ENCODE measurements at places on chromosomes 3 and 15.

GRCh38 chr3:152195206-152195605, 73.5 kb upstream of the MBNL1 start:
- DNase-seq, result no peak

GRCh38 chr3:56154297-56154696, 314.0 kb downstream of the ERC2 start:
- DNase-seq, result no peak

- DNase-seq, result no peak
Observed at GRCh38 chr15:48888191-48888590, 10.3 kb downstream of the EID1 start.

DNA sequence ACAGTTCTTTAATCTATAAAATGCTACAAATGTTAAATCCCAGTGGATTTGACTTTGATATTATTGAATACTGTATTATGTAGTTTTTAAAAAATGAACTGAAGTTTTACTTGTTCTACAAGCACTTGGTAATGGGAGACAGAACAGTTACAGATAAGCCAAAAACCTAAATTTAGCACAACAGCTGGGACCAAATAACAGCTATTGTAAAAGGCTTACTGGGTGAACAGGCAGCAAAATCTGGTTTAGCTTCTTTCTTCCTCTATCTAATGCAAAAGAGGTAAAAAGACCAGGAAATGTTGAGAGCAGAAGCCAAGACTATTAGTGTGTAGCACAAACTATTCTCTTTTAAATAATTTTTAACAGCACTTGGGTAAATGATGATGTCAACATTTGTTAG, 1.6 kb upstream of the ATOSA start:
- no peak for DNase-seq

- DNase-seq, result no peak
Observed at GRCh38 chr3:43238801-43239200, 47.5 kb upstream of the SNRK start.

DNA sequence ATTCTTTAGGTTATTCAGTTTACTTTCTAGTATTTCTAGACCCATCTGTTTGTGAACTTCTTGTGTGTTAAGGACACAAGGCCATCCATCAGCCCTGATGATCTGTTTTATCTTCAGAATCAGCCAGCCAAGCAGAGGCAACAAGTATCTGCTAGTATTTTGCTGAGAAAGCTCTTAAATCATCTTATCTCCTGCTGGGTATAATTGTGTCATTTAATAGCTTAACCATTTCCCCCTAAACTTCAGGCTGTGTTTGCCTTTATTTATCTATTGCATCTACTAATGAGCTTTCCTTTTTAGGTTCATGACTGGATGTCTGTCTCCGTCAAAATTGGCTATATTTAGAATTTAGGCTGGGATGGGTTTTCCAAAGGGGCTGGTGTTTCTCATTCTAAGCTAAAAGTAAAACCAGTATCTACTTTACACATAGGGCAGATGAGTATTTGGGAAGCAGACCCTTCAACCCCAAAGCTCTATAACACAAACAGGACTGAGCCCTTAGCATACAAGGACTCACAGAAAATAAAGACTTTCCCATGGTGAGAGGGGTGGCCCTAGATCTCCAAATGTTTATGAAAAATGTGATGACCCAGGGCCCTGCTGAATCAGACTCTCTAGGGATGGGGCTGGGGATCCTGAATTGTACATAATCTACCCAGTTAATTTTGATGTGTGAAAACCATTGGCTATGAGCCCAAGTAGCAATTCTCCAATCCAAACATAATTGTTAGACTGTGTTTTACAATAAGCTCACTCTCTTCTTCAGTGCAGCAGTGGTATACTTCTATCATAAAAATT, 65.3 kb upstream of the PSMD6 start:
- peak; percentile 18 for DNase-seq

DNA sequence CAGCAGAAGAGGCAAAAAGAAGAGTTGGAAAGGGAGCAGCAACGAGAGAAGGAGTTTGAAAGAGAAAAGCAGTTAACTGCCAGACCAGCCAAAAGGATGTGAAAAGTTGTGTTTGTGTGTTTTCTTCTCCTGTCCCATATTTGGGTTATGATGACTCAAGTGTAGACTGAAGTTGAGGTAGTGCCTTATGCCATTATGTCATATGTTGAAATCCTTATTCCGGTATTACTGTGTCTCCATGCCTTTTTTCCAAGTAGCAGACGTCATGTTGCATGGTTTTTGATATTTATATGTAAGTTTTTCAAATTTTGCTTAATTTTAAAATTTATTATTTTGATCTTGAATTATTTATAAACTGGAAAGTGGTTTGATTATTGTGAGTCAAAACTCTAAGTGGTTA, 19.2 kb downstream of the BLOC1S6 start:
- DNase-seq, result no peak

DNA sequence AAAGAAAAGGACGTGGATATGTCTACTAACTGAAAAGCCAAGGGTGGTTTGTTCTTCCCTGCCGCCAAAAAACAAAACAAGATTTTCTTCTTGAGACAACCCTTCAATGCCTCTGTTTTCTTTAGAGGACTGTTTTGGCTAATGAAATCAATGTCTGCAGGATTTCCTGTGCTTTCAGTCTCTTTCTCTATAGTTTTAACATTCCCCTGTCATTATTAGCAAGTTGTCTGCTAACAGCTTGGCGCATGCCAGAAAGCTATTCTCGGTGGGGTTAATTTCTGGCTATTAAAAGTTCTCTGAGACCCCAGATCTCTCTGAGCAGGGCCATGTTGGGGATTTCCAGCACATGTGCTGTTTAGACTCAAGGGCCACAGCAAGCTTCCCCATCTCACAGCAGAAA, 56.7 kb downstream of the ITPR1 start:
- DNase-seq, result no peak

- DNase-seq, result no peak
Observed at GRCh38 chr15:80992441-80992840, 2.8 kb upstream of the MESD start.

DNA sequence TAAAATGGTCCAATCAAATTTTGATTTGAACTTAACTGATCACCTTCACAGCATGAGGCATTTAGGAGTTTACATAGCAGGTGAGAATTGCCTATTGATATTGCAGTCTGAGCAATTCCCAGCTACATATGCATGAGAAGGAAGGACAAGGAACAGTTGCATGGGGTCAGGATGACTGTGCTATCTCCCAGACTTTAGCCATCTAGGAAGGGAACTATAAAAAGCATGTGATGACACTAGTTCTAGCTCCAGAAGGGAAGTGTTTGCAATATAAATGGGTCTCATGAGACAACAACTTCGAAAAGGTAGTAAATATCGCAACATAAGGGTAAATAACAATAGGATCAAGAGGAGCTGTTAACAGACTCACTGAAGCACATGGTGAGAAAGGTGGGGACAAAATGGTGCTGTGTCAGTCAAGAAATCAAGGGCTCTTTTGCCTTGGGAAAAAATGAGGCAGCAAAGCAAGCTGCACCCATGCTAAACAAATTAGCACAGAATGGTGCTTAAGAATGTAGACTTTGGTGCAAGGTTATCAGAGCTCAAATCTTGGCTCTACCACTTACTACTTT, 90.4 kb upstream of the SLC2A2 start:
- no peak for DNase-seq

All from left lung (tissue), 14 donors.